Adipocyte (in vitro differentiated cells): ENCODE measurements at places on chromosomes 12 and 14.

DNA sequence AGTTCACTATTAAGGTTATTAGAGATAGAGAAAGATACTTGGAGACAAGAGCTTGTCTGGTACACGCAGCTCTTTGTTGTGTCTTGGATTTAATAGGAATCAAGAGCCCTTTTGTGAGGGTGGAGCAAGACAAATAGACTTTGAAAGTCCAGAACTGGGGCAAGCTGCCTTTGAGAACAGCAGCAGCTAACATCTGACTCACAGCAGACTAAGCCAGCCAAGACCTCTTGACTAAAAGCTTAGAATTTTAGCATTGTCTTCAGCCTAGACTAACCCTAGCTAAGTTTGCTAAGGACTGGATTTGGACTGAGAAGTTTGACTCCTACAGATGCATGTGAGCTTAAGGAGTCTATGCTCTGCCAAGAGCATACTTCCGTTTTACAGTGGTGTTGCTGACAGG lies 201.9 kb upstream of the RBM19 start:
- DNase-seq: no peak

- DNase-seq: no peak
Measured at GRCh38 chr12:105476616-105477015, 146.1 kb downstream of the C12orf75 start.

DNA sequence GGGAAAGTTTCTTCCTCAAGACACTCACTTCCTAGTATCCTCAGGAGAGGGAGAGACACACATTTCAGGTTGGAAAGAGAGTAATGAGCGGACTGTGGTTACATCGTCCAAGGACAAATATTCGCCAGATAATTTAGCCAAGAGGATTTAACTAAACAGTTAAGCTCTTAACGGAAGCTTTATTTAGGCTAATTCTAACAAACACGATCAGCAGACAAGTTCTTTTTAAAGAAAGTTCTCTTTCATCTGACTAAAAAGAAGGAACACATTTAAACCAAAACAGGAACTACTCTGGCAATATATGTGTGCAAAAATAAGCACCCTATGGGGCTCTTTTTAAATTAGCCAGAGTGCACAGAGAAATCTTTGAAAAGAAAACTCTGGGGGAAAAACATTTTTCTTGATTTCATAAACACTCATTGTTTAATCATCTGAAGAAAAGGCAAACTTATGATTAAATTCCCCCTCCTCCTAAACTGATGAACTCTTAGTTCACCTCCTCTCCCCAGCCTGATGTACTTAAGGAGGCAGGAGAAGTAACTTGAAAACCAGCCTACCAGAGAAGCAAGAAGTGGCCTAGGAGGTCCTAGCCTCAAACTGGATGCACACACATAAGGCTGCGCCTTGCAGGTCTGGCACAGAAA lies 13.3 kb upstream of the BTG1 start:
- DNase-seq: no peak

GRCh38 chr12:57954768-57955167 lies 13.4 kb downstream of the ATP23 start:
- peak; percentile 11 for DNase-seq

DNA sequence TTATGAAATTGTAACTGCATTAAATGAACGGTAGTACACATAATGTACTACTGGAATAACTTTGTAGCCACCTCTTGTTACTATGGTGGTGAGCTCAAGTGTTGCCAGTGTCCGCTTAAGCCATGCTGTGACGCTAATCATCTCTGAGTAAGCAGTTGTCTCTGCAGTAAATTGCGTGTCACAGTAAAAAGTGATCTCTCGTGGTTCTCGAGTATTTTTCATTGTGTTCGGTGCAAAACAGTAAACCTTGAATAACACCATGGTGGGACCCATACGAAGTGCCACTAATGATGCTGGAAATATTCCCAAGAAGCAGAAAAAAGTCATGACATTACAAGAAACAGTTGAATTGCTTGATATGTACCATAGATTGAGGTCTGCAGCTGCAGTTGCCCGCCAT lies 524.8 kb downstream of the SOX5 start:
- no peak for DNase-seq

DNA sequence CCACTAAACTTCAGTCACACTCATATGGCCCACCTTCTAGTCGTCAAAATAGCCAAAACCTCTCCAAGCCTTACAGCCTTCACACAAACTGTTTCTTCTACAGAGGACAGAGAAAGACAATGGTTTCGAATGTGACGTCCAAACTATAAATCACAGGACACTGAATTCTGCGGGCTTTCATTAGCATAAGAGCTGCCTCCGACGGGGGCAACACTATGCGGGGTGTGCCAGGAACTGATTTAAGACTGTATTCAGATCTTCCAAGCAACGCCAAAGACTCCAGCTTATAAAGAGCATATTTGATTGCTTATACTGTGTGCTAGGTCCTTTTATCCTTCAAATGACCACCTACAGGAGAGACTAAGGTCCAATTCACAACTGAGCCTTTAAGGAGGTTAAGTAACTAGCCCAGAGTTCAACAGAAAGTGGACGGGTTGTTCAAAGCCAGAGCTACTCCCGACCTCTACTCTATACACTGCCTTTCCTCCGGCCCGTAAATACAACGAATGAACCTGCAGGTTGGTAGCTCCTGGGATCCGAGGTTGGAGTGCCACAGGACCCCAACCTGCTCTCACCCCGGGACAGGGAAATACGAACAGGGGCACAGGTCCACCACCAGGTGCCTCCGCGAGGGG lies 575 bp downstream of the L2HGDH start:
- DNase-seq: no peak

GRCh38 chr12:5230156-5230555 lies 186.5 kb downstream of the KCNA5 start:
- DNase-seq: no peak

- no peak for DNase-seq
Measured at GRCh38 chr14:64708148-64709004, 4.2 kb downstream of the PLEKHG3 start.

- DNase-seq: no peak
Measured at GRCh38 chr12:111937429-111937828, 75.5 kb downstream of the TMEM116 start.

- peak; percentile 75 for DNase-seq
Measured at GRCh38 chr12:111330800-111331752, 37.8 kb downstream of the PHETA1 start.

DNA sequence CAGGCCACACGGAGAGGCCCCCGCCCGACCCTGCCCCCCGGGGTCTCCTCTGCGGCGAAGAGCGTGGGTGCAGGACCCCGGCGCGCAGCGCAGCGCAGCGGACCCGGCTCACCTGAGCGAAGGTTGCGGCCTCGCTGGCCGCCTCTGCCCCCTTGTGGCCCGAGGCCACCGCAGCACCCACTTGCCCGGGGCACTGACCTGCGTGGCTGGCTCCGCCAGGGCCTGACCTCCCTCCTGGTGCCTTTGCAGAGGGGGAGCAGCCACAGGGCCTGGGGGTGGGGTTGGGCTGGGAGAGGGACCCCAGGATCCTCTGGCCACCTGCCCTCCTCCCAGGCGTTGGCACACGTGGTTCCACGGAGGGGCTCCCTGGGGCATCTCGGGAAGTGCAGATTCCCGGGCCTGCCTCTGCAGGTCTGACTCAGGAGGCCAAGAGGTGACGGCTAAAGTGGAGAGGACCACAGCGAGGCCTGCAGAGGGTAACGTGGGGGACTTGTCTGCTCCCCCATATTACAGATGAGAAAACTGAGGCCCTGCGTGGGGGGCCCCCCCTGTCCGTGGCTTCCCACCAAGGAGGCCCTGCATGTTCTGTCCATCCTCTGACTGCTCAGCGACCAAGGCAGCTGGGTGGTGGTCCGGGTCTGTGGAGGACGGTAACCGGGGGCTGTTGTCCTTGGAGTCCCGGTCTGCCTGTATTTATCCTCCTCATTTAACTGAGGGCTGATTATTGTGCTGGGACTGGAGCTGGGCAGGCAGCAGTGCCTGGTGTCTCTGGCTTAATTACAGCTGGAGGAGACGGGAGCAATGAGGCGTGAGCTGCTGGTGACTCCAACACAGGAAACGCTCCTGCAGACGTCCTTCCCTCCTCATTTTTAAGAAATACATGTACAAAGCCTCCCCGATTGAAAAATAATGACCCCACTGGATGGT lies 67.9 kb upstream of the BEGAIN start:
- no peak for DNase-seq

- DNase-seq: no peak
Measured at GRCh38 chr12:125220404-125221273, 155.4 kb downstream of the AACS start.
